Nasal cavity respiratory epithelium epithelial cell of viscerocranial mucosa (primary cell): ENCODE measurements at places on chromosomes 7 and 10. TPM values are rescaled to one million over a fixed set of nuclear protein-coding genes. Genes with fewer than 3 reads are reported as not detected.

The DGKI gene
- total RNA-seq = under 0.01 and 1.1 TPM in 2 replicates

The ITPRID1 gene
- not detected in 2 replicates for total RNA-seq

The AKR1C8 gene
- not detected in 2 replicates for total RNA-seq

The HOXA9 gene
- total RNA-seq = not detected in 2 replicates

The GIMAP6 gene
- under 0.01 TPM in 1 of 2 replicates, not detected in the other for total RNA-seq

The SNX10 gene
- 1.0 and 3.6 TPM in 2 replicates for total RNA-seq

The SOSTDC1 gene
- not detected in 2 replicates for total RNA-seq

The EMX2 gene
- not detected in 2 replicates for total RNA-seq

The ITIH2 gene
- not detected in 2 replicates for total RNA-seq

The OR2A12 gene
- not detected in 2 replicates for total RNA-seq

The MRPL32 gene
- total RNA-seq = 58.8 and 68.6 TPM in 2 replicates

The C7orf57 gene
- 0.21 and 3.4 TPM in 2 replicates for total RNA-seq

The CRHR2 gene
- not detected in 2 replicates for total RNA-seq

The CALHM3 gene
- total RNA-seq = not detected in 2 replicates

The MICU1 gene
- 22.2 and 24.2 TPM in 2 replicates for total RNA-seq

The CNPY1 gene
- total RNA-seq = not detected in 2 replicates

The UPK3B gene
- total RNA-seq = 1.4 and 6.7 TPM in 2 replicates

The CYP2W1 gene
- 0.21 and 0.34 TPM in 2 replicates for total RNA-seq

The MYO1G gene
- 0.14 and 0.34 TPM in 2 replicates for total RNA-seq

The CRYGN gene
- 0.14 TPM in 1 of 2 replicates, not detected in the other for total RNA-seq

The MEOX2 gene
- not detected in 2 replicates for total RNA-seq

The RBP4 gene
- not detected in 2 replicates for total RNA-seq

The SFTPA1 gene
- total RNA-seq = not detected in 2 replicates

The A1CF gene
- total RNA-seq = not detected in 2 replicates

The FEZF1 gene
- total RNA-seq = under 0.01 TPM in 1 of 2 replicates, not detected in the other

The AZGP1 gene
- 1.0 and 1.3 TPM in 2 replicates for total RNA-seq

The CHST15 gene
- total RNA-seq = 14.7 and 31.5 TPM in 2 replicates

The C10orf53 gene
- not detected in 2 replicates for total RNA-seq

The SPDYE2B gene
- total RNA-seq = not detected in 2 replicates

The IDI2 gene
- total RNA-seq = not detected in 2 replicates

The SPDYE11 gene
- total RNA-seq = not detected in 2 replicates

The CNTNAP2 gene
- 2.1 and 21.0 TPM in 2 replicates for total RNA-seq

The NODAL gene
- 0.07 TPM in 1 of 2 replicates, not detected in the other for total RNA-seq

The FKBP6 gene
- not detected in 2 replicates for total RNA-seq

The SPDYE6 gene
- not detected in 2 replicates for total RNA-seq

The SKAP2 gene
- total RNA-seq = 4.4 and 7.4 TPM in 2 replicates

The NAT16 gene
- total RNA-seq = not detected in 2 replicates

The RBM20 gene
- under 0.01 and 0.57 TPM in 2 replicates for total RNA-seq

The KIF11 gene
- 1.4 and 1.7 TPM in 2 replicates for total RNA-seq

The DMBT1 gene
- total RNA-seq = under 0.01 TPM in 1 of 2 replicates, not detected in the other

The NPTX2 gene
- total RNA-seq = under 0.01 and 0.07 TPM in 2 replicates

The LRMDA gene
- total RNA-seq = 1.0 and 5.6 TPM in 2 replicates
